ENCODE measurements at places on chromosomes 7 and 10.

DNA sequence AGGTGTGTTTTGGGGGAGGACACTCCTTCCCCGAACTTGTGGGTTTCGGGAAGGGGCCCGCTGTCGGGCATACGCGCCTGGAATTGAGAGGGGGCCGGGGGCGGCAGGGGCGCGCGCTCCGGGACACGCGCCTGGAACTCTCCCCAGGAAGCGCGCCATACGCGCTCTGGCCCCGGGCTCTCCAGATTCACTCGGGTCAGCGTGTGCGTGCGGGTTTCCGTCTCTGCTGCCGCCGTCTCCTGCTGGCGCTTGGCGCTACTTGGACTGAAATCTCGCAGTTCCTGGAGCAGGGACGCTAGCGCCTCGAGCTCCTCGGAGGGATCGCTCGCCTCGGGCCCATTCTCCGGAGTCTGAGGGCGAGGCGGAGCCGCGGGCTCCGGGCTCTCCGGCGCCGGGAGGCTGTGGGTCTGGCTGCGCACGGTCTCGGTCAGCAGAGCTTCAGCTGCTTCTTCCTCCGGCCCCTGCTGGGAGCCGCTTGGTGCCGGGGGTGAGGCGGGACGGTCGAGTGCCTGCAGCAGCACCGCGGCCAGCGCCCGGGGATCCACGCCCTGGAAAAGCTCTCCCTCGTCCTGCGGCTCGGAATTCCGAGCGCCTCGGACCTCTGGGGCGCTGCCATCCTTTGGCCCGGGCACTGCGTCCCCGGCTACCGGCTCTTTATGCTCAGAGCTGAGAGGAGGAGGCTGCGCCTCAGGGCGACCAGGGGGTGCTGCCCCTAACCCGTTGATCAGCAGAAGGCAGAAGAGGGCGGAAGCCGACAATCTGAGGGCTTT is 1.1 kb downstream of the VGF start:
- DNase-seq = peak; percentile 75

- DNase-seq = peak; percentile 67
These were observed 778 bp upstream of the TRIM8 start for GRCh38 chr10:102643336-102644065.

- DNase-seq = peak; percentile 82
These were observed 39.4 kb upstream of the ARHGAP21 start for GRCh38 chr10:24762966-24763623.

DNA sequence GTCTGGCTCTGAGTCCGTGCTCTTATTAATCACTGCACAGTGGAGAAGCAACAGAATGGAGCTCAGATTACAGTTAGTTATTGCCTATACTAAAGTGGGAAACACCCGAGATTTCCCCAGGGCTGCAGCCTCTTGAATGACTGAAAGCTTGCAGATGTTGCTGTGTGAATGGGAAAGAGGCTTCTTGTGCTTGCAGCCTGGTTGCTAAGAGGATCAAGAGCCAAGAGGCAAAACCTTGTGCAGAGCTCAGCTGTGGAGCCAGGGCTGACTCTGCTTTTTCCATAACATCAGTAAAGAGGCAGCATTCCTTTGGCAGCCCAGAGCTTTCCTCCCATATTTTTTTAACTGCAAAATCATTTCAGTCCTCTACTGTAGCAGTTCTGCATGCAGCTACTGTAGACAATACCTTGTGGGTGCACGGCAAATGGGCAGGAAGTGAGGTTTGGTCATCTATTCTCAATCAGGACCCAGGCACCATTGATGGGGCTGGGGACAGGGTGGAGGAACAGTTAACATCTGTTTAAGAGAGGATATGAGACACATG is 86.5 kb downstream of the RALA start:
- peak; percentile 44 for DNase-seq

GRCh38 chr7:90886416-90886815 is 290.3 kb downstream of the CDK14 start:
- DNase-seq = no peak

DNA sequence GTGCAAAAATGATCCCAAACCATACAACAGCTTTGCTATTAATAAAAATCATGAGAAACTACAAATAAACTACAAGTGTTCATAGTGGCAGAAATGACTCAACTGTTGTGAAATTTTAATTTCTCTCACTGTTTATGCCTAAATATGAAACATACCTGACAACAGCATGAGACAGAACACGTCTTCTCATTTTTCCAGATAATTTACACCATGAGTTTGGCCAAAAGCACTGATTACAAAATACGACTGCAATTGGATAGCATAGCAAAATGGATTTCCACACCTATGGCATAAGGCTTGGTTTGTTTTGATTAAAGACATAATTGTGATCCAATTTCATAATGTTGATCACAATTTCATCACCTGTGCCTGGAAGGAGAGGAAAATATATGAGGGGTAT is 608.6 kb downstream of the GATA3 start:
- no peak for DNase-seq

GRCh38 chr7:25845464-25845863 is 306.5 kb upstream of the NFE2L3 start:
- no peak for DNase-seq

- no peak for DNase-seq
These were observed 604.4 kb downstream of the DNAJB6 start for GRCh38 chr7:157941210-157941609.

DNA sequence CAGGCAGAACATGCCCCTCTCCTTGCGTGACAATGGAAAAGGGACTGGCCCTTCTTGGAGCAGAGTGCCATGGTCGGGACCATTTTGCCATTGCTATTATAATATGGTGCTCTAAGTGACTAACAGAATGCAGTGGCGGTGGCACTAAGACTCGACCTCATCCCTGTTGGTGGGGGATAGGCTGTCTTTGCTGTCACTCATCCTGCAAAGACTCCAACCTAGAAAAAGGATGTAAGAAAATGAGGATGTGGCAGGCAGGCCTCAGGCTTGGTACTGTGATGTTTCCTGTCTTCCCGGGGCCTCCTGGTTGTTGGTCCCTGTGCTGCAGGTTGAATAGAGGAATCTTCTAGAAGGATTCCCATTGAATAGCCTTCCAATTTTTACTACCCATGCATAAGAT is 18.6 kb downstream of the BLNK start:
- DNase-seq = no peak

- DNase-seq = peak; percentile 38
These were observed 9.4 kb upstream of the GRK5 start for GRCh38 chr10:119197921-119198320.

GRCh38 chr7:16558761-16559302 is 32.2 kb downstream of the LRRC72 start:
- no peak for DNase-seq

All from GM03348 (cell line).